ENCODE measurements at places on chromosomes 2 and 18. TPM values are rescaled to one million over a fixed set of nuclear protein-coding genes. Genes with fewer than 3 reads are reported as not detected.

DNA sequence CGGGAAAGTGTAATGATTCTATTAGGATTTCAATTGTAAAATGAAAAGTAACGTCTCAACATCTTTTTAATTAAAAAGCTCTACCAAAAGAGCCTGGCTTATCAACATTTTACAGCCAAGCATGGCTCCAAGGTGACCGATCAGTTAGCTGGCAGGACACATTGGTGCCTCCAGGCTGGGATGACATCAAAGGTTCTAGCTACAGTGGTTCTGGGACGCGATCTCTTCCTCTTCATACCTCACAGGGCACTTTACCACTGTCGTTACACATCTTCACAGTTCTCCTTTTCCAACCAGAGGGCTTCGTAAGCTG, 693 bp downstream of the ORC2 start:
- no peak for DNase-seq

DNA sequence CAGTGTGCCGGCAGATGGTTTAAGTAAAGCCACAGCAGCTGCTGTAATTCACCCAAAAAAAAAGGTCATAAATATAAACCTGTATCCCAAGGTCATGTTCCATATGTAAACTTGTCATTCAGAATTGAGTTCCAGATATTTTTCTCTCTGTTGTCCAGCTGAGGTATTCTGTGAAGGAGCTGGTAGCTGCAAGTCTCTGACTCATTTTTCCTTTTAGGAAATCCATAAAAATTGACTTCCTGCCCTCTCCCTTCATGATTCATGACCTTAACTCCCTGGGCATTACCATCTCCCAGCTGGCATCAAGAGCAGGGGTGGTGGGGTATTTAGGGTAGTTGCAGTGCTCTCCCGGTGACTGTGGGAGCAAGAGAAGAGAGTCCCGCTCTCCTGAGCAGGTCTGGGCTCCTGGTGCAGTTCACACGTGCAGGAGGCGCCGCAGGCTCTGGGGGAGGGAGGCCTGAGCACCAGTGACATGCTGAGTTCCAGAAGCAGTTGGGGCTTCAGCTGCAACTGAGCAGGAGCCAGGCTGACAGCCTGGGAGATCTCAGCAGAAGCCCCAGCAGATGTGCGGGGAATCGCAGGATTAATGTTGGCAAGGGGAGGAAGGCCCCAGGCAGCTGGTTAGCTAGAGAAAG, 192.6 kb downstream of the MGAT5 start:
- DNase-seq, result no peak

The HOXD4 gene
- not detected for total RNA-seq

The TMBIM1 gene
- 229 TPM for total RNA-seq

DNA sequence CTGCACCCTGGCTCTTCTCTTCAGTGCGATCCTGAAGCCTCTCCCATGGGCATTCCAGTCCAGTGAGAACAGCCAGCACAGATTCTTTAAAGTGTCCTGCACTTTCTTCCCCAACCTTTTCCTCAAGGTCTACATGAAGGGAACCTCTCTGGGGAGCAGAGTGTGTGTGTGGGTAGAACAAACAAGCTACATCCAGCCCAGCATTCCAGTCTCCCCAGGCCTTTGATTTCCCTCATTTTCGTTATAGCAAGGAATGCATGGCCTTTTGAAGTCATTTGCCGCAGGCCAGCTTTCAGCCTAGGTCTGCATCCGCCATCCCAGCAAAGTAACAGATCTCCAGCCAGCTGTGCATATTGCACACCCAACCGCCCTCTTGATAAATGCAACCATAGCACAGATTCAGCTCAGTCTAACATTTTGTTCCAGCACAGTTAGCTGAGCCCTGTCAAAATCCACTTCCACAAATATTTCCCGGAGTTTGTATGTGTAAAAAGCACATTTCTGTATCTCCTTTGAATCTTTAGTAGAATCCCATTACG, 44.6 kb downstream of the CD8B2 start:
- no peak for DNase-seq

- no peak for DNase-seq
Observed at GRCh38 chr2:46663614-46664013, 184.2 kb downstream of the TMEM247 start.

DNA sequence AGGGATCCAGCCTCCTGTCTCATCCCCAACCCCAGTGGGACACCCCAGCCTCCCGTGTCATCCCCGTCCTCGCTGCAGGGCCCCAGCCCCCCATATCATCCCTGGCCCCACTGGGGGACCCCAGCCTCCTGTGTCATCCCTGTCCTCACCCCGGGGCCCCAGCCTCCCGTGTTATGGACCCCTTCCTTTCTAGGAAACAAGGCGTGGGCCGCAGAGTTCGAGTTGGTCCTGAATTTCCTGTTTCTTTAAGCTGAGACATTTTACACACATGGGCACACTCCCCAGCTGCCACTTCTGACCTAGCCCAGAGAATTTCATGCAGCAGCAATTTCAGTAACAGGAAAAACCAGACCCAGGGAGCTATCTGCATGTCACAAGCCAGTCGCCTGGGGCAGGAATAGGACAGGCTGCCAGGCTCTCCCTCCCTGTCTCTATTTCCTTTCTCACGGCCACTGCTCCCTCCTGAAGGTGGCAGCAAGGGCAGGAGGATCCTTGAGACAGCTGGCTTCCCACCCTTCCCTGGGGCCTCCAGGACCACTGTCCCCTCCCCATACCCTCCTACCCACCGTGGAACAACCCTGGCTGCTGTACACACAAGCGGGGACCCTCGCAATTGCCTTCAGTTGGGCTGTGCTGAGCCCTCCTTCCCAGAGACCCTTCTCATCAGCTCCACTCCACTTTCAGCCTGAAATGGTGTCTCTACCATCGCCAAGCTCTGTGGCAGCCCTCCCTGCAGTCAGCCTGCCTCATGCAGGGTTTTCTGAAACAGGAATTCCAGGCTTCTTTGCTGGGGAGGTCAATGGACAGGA, 141.9 kb upstream of the ID2 start:
- DNase-seq, result peak; percentile 75

- no peak for DNase-seq
Observed at GRCh38 chr2:174965992-174966744, 39.0 kb downstream of the CHN1 start.

GRCh38 chr18:75896865-75897264, 469.4 kb upstream of the SMIM21 start:
- DNase-seq, result peak; percentile 14

DNA sequence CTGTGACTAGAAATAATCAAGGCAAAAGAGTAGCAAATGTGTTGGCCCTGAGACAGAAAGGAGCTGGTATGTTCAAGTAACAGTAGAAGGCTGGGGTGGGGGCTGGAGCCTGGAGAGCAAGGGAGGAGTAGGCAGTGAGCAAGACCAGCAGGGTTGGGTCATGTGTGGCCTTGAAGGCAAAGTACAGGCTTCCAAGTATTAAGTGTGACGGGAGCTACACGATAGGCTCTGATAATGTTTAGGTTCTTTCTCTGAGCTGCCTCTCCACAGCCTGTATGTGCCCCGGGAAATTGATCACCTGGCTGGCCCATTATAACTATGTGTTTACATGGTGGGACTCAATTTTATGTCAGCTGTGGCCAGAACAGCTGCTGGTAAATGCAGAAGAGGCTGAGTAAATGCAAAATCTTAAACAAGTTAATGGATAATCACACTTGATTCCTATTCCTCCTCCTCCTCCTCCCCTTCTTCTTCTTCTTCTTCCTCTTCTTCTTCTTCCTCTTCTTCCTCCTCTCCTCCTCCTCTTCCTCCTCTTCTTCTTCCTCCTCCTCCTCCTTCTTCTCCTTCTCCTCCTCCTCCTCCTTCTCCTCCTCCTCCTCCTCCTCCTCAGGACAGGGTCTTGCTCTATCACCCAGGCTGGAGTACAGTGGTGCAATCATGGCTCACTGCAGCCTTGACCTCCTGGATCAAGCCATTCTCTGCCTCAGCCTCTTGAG, 9.3 kb downstream of the IL1F10 start:
- DNase-seq, result no peak
